ENCODE measurements at places on chromosomes 4 and X.

DNA sequence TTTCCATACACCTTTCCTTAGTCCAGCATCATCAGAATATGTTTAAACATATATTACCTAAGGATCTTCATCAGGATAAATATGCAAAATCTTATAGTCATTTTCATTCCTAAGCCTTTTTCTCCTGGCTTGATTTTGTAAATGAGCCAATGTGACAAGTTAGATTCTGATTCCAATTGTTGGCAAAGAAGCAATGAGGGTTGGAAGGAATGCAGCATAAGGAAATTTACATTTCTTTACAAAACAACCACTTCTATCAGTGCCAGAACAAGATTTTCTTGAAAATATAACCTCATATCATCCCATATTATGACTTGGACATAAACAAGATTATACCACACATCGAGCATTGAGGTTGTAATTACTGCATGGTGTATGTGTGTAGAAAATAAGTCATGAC lies 508.1 kb downstream of the TRAM1L1 start:
- H3K4me1 ChIP-seq: no peaks in the 10 kb centered on the region
- DNase-seq: no peak
- no peak overlapping the region for H3K27ac ChIP-seq
- no peaks in the 10 kb centered on the region for H3K27me3 ChIP-seq
- no peak overlapping the region for H3K4me3 ChIP-seq

- H3K36me3 ChIP-seq: peaks cover 75% of the 10 kb centered on the region
- no peaks in the 10 kb centered on the region for H3K27me3 ChIP-seq
- no peak overlapping the region for H3K27ac ChIP-seq
- H3K4me3 ChIP-seq: no peak overlapping the region
- DNase-seq: no peak
- H3K4me1 ChIP-seq: peaks cover 18% of the 10 kb centered on the region
These were observed 40.9 kb upstream of the CPLX1 start for GRCh38 chr4:866761-867390.

DNA sequence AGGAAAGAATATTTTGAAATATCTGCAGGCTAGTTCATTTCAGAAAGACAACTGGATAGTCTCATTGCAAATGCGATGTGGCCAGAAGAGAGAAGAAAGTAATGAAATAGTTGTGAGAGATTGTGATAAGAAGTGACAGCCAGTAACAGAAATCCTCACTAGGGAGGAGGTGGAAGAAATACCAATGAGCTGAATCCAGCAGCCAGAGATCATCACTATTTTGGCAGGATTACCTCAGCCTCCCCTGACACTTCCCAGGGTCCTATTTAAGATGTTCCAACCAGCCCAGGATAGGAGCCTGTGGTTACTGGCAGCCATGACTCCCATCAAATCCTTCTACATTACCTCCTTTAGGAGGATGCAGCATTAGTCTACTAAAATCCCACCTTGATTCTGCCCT lies 76.7 kb upstream of the ARHGAP24 start:
- no peak overlapping the region for H3K4me3 ChIP-seq
- H3K27ac ChIP-seq: peak overlapping the region; percentile 10
- H3K36me3 ChIP-seq: no peaks in the 10 kb centered on the region
- H3K4me1 ChIP-seq: no peaks in the 10 kb centered on the region
- peak; percentile 80 for DNase-seq

GRCh38 chr4:176601124-176601523 lies 191.6 kb downstream of the VEGFC start:
- no peaks in the 10 kb centered on the region for H3K4me1 ChIP-seq
- H3K27me3 ChIP-seq: no peaks in the 10 kb centered on the region
- no peak for DNase-seq
- no peak overlapping the region for H3K27ac ChIP-seq
- H3K4me3 ChIP-seq: no peak overlapping the region

DNA sequence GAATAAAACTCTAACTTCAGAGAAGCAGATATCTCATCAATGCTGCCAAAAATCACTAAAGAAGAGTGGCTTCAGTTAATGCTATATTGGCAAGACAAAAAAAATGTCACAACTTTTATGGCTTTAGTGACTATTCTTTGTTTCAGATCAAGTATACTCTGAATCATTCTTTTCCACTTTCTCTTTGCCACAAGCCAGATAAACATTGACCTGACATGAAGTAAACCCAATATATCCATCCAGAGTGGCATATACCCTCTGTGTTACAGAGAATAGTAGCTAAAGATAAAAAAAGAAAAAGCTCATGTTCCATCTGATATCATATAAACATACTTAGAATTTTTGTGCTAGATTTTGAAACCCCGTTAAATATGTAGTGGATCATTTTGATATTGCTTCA lies 206.7 kb upstream of the CNKSR2 start:
- H3K4me3 ChIP-seq: no peak overlapping the region
- DNase-seq: no peak
- no peaks in the 10 kb centered on the region for H3K27me3 ChIP-seq
- H3K36me3 ChIP-seq: no peaks in the 10 kb centered on the region
- no peaks in the 10 kb centered on the region for H3K4me1 ChIP-seq

DNA sequence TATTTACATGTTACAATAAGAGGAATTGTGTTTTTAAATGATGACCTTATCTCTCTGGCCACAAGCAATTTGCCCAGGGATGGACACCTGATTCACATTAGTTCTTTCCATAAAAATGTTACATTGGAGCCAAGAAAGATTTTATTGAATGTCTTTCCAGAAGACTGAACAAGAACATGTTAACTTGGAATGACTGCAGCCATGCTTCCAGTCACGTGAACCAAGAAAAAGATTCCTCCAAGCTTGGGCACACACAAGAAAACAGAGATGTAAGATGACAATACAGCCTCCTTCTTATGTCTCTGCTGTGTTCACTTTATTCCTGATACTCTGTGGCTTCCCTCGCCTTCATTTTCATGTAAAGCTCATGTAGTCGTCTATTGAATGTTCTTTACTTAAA lies 737.6 kb downstream of the TRIML1 start:
- no peak overlapping the region for H3K4me3 ChIP-seq
- DNase-seq: peak; percentile 40
- H3K27ac ChIP-seq: no peak overlapping the region
- no peaks in the 10 kb centered on the region for H3K36me3 ChIP-seq
- no peaks in the 10 kb centered on the region for H3K4me1 ChIP-seq

Measured in muscle of leg (tissue), 16 donors.